ENCODE measurements at places on chromosomes 11 and 22.

DNA sequence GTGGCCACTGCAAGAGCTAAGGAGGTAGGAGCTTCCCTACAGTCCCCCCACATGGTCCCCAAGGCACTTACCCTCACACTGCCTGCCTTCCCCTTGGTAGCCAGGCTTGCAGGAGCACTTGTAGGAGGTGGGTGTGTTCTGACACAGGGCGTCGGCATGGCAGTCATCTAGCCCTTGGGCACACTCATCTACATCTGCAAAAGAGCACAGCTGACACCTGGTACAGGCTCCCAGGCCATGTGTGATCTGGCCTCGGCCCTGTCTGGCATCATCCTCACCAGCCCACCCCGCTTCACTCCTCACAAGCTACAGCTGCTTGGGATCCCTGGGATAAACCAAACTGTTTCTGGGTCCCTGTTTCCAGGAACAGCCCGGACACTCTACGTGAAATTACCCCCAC, 1.8 kb downstream of the SCUBE2 start:
- DNase-seq: no peak

- DNase-seq: peak; percentile 80
These were observed 21.5 kb downstream of the CYTH4 start for GRCh38 chr22:37303821-37304274.

- DNase-seq: no peak
These were observed 49.3 kb upstream of the WNT7B start for GRCh38 chr22:46025973-46026898.

DNA sequence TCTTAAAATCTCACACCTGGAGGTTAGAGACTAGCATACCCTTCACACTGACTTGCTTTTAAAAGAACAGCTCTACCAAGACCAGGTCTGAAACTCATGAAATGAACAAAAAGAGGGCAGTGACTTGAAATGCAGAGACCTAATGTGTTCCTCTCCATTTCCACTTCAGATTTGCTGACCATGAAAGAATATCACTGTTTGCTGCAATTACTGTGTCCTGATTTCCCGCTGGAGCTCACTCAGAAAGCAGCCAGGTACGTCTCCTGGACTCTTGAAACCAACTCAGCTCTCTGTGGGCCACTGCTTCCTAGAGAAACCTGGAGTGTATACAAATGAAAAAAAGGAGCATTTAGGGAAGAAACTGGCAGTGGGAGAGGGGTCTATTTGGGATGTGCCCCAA, 39.2 kb downstream of the ARFGAP2 start:
- DNase-seq: no peak

- no peak for DNase-seq
These were observed 133.5 kb downstream of the CNTN5 start for GRCh38 chr11:99154277-99154676.

- no peak for DNase-seq
These were observed 72.0 kb downstream of the RCN1 start for GRCh38 chr11:32162906-32163305.

DNA sequence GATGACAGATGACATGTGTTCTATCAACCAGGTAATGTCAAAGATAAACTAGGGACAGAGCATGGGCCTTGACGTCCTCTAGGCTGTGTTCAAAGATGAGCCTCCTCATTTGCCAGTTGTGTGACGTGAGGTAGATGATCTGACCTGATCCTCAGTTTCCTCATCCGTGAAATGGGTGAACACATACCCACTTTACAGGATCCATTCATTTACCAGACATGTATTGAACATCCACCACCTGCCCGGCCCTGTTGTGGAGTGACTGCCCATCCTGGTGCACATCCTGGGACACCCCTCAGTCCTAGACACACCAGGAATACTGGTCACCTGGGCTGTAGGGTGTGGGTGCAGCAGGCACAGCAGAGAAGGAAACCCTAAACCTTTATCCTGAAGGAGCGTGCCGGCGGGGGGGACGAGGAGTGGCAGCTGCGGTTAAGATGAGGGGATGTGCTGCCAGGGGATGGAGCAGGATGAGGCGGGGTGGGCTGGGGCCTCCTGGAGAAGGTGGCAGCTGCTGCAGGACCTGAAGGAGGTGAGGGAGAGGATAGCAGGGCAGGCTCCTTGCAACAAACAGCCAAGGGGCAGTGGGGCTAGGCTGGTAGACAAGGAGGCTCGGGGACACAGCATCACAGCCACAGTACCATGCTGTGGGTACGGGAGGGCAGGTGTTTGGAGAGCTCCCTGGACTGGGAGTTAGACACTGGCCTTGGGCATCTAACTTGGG, 8.4 kb downstream of the CLDN5 start:
- no peak for DNase-seq

- DNase-seq: no peak
These were observed 208.4 kb downstream of the MAML2 start for GRCh38 chr11:96134602-96135001.

DNA sequence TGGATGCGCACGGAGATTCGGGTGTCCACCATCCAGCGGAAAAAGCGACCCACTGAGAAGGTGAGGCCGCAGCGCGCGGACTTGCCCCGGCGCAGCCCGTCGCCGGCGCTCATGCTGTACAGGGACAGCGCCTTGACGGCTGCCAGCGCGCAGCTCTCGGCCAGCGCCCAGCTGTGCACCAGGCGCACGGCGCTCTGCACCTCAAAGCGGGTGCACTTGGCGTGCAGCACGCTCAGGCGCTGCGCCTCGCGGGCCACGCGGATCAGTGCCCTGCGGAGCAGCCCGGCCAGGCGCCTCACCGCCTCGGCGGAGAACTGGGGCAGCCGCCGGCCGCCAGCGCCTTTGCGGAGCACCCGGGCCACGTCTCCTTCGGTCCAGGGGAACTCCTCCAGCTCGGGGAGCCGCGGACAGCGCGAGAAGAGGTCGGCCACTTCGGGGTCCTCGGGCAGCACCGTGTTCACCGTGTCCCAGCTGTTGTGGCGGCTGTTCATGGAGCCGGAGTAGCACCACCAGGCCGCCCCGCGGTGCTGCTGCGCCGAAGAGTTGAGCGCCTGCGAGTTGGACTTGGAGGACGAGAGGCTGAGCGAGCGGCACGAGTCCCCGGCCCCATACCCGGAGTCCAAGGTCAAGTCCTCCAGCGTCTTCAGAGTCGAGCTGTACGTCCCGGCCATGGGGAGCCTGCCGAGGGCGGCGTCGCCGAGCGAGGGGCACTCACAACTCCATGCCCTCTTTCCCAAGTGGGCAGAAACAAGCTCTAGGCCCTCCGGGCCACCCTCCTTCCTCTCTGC, 703 bp downstream of the ABTB2 start:
- peak; percentile 47 for DNase-seq

GRCh38 chr22:41935509-41935908, 8.9 kb upstream of the TNFRSF13C start:
- DNase-seq: no peak

GRCh38 chr11:23496340-23496739, 636.1 kb upstream of the CCDC179 start:
- DNase-seq: no peak

DNA sequence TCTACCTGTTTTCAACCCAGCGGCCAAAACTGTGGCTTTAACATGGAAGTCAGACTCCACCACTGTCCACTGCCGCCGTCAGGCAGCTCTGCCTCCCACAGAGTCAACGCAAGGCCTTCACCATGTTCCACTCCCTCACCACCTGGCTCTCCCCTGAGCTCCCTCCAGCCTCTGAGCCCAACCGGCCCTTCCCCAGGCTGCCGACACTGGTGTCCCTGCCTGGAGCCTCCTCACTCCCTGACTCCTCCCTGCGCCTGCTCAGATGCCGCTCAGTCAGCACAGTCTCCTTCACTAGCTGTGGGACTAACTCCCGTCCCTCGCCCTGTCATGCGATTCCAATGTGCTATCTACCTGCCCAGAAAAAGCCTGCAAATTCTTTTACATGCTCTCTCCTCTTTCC, 16.3 kb downstream of the SULT4A1 start:
- no peak for DNase-seq

DNA sequence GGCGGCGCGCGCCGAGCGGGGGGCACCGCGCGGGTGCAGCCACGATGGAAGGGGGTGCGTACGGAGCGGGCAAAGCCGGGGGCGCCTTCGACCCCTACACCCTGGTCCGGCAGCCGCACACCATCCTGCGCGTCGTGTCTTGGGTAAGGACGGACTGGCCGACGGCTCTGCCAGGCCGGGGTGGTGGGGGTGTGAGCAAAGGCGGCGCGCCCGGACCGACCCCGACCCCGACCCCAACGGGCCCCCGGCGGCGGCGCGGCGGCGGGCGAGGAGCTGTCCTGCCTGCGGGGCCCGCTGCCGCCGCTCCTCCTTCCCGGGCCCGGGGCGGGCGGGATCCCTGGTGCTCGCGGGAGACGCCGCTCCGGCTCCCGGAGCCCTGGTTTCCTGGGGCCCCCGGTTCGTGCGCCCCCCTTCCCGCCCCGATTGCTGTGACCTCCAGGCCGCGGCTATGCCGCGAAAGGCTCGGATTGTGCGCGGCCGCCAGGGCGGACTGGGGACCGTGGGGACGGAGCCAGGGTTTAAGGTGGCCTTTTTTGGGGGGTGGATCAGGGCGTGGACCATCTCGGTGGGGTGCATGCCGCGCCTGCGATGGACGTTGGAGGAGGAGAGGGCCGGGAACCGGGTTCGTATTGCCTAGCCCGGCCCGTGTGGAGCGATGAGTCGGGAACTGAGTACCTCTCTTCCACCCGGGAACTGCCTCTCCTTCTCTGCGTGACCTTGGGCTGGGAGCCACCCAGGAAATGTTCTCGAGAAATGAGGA, at the start of gene SYNGR1:
SYNGR1 (plus strand) TSS at position 25 of the 760 bp plus-strand sequence; CDS start at position 45, 20 bp downstream.
- DNase-seq: peak; percentile 17

- DNase-seq: no peak
These were observed 33.2 kb downstream of the ADORA2A start for GRCh38 chr22:24460418-24461089.

- no peak for DNase-seq
These were observed 1.9 kb downstream of the BLID start for GRCh38 chr11:122113836-122114825.

GRCh38 chr22:25351631-25352293, 132.3 kb downstream of the CRYBB2 start:
- DNase-seq: no peak

DNA sequence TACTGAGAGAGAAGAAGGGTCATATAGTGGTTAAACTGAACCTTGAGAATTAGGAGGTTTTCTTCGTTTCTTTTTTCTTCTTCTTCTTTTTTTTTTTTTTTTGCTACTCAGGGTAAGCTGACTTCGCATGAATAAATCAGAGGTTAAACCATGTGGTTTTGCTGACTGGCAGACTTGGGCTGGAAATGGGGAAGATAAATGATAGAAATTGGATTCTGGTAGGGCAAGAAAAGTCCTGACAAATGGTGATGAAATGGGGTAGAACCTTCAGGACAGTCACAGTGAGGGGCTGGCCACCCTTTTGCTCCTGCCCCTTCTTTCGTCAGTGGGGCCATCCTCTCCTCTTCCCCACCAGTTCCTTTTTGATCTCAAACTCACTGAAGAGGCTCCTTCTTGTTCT, 1.6 kb upstream of the SWAP70 start:
- DNase-seq: no peak

DNA sequence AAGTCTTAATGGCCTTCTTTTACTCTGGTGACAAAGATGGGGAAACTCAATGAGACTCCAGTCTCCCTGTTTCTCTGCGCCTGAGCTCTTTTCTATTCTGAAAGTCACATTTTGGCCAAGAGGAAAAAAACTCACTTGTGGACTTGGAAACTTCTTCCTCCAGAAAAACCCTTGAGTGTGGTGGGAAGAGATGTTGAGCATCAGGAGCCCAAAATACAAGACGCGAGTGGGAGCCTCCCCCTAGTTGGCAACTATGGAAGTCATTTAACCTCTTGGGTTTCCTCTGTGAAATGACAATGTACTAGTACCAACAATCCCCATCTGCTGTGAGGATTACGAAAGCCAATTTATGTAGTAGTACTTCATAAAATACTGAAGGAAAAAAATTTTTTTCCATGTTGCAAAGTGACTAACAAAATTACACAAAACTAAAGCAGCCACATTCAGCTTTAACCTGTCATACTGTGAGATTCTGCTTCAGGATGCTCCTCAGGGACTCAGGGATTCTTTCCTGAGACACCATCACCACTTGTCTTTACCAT, 524 bp upstream of the SLC25A17 start:
- DNase-seq: no peak

DNA sequence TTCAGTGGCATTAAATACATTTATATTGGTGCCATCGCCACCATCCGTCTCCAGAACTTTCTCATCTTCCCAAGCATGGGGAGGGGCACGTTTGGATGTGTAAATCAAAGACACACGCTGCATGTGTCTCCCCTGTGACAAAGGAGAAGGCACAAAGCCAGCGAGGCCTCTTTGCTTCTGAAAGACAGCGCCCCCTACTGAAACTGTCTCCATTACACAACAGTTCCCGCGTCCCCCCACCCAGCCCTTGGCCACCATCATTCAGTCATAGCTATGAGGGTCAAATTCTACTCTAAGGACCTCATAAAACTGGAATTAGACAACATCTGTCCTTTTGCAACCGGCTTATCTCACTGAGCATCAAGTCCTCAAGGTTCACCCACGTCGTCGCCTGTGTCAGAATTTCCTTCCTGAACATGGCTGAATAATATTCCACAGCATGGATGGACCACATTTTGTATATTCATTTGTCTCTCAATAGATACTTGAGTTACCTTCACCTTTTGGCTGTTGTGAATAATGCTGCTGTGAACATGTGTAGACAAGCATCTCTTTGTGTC, 64.8 kb downstream of the IGF2 start:
- no peak for DNase-seq

- DNase-seq: no peak
These were observed 28.5 kb downstream of the POU2AF3 start for GRCh38 chr11:111326824-111327223.

DNA sequence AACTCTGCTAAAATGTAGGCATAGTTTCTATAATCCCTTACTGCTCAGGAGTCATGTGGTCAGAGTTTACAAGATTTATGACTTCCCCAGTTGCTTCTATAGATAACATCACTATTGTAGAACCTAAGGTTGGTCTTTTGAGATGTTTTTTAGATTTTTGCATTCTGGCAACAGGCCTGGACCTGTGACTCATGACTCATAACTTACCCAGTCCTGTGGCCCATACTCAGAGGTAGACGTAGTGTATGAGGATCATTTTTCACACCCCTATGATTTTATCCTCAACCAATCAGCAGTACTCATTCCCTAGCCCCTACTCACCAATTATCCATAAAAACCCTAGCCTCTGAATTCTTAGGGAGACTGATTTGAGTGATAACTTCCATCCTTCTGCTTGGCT, 384.4 kb upstream of the DDI1 start:
- no peak for DNase-seq

DNA sequence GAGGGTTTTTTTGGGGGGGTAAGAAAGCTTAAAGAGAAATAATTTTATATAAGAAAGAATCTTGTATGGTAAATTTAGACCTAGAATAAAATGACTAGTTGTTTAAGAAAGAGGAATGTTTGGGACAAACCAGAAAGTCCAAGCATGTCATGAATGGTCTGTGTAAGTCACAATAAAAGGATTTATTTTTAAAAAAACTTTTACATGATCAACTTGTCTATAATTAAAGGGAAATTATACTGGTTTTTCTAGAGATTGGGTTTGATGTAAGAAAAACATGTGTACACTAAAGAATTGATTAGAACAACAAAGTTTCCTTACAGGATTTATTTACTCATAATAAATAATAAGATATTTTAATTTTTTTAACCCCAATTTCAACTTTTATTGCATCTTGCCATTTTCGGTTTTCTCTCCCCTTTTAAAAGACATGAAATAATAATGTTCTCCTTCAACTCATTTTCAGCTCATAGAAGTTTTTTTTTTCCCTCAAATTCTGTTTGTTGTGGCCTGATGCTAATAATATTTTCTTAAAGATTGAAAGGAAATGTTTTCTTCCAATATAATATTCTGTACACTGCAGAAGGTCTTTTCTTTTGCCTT, 35.4 kb upstream of the INCENP start:
- DNase-seq: no peak
